K562 (cell line): ENCODE measurements at places on chromosomes 5 and 9. TPM values are rescaled to one million over a fixed set of nuclear protein-coding genes. Genes with fewer than 3 reads are reported as not detected.

Gene ZNF354C
- 0.02 and 0.07 TPM in 2 replicates for total RNA-seq

Gene GDNF
- total RNA-seq, result not detected in 2 replicates

Gene CWC27
- total RNA-seq, result 25.6 and 28.0 TPM in 2 replicates

Gene PCDHB4
- total RNA-seq, result not detected in 2 replicates

Gene OTP
- 0.16 TPM in 2 replicates for total RNA-seq

Gene ADGRD2
- not detected in 2 replicates for total RNA-seq

Gene ABITRAM
- total RNA-seq, result 18.6 and 19.7 TPM in 2 replicates

Gene MEIKIN
- not detected in 2 replicates for total RNA-seq

Gene SLCO4C1
- total RNA-seq, result 0.11 and 0.16 TPM in 2 replicates

Gene IL4
- total RNA-seq, result not detected in 2 replicates

Gene OGN
- total RNA-seq, result 0.07 and 0.16 TPM in 2 replicates

Gene EFNA5
- not detected in 2 replicates for total RNA-seq

Gene SPINK7
- total RNA-seq, result not detected in 2 replicates

Gene MAP3K1
- 9.9 and 10.7 TPM in 2 replicates for total RNA-seq

Gene RAPGEF1
- 36.4 and 44.1 TPM in 2 replicates for total RNA-seq

Gene SNX18
- 7.8 and 8.2 TPM in 2 replicates for total RNA-seq

Gene NTNG2
- total RNA-seq, result 0.09 and 0.42 TPM in 2 replicates

Gene ERGIC1
- 48.0 and 51.3 TPM in 2 replicates for total RNA-seq

Gene TERT
- total RNA-seq, result 3.3 and 3.4 TPM in 2 replicates

Gene RBM22
- 51.3 and 53.5 TPM in 2 replicates for total RNA-seq

Gene TNFSF8
- total RNA-seq, result 0.09 and 0.29 TPM in 2 replicates

Gene ANKRD31
- total RNA-seq, result 0.04 and 0.07 TPM in 2 replicates

Gene C1QTNF2
- total RNA-seq, result not detected in 2 replicates

Gene KCNMB1
- total RNA-seq, result not detected in 2 replicates

Gene TSSK1B
- not detected in 2 replicates for total RNA-seq

Gene TAS2R1
- total RNA-seq, result not detected in 2 replicates

Gene STPG3
- total RNA-seq, result not detected in 2 replicates

Gene TMEM215
- not detected in 2 replicates for total RNA-seq

Gene ARID3C
- not detected in 2 replicates for total RNA-seq

Gene DPYSL3
- 0.49 and 0.55 TPM in 2 replicates for total RNA-seq

Gene DNAJC18
- total RNA-seq, result 5.0 and 7.5 TPM in 2 replicates

Gene GOLPH3
- 84.9 and 94.6 TPM in 2 replicates for total RNA-seq

Gene FOXD4L3
- not detected in 2 replicates for total RNA-seq

Gene SLC34A1
- total RNA-seq, result not detected in 2 replicates

Gene TOR4A
- total RNA-seq, result 45.8 and 49.2 TPM in 2 replicates

Gene PCDHGA7
- not detected in 2 replicates for total RNA-seq
